ENCODE measurements at places on chromosomes 3 and 15.

DNA sequence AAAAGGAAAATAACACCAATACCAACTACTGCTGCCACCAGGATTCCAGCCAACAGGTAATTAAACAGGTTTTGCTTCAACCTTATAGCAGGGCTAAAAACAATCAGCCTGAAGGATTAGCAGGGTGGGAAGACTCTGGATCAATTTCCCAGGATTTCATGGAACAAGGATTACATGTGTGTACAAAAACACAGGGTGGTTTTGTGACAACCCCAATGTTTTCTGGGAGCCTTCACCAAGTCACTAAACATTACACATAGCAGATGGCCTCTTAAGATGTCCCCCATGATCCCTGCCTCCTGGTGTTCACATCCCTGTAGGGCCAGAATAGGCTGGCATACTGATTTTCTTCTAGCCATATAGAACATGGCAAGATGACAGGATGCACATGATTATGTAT is 42.8 kb upstream of the ARHGEF3 start:
- no peak for DNase-seq

GRCh38 chr3:63964681-63965485 is 52.7 kb upstream of the SCAANT1 start:
- DNase-seq = no peak

DNA sequence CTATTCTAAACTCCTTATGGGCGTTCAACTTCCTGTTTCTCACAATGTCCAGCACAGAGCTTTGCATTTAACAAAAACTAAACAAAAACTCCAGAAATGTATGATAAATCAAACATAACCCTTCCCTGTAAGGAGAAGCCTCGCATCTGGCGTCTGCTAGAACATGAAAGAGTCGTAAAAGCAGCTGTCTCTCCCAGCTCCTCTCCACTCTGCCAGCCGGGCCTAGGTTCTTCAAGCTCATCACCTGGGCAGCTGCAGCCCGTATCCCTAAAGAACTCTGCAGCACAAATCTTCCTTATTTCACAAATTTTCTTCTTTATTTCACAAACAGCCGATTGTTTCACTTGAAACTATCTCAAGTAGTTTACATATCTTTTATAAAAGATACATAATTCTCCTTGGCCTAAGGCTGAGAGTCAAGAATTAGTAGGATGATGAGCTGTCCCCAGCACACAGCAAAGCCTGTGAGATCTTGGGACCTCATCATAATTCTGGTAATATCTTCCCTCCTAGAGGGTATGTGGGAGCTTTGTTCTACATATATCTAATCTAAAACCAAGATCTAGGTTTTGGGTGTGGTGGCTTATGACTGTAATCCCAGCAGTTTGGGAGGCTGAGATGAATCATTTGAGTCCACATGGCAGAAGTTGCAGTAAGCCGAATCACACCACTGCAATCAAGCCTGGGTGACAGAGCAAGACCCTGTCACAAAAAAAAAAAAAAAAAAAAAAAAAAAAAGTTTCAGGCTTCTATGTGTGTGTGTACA is 35.3 kb downstream of the ANXA2 start:
- no peak for DNase-seq

DNA sequence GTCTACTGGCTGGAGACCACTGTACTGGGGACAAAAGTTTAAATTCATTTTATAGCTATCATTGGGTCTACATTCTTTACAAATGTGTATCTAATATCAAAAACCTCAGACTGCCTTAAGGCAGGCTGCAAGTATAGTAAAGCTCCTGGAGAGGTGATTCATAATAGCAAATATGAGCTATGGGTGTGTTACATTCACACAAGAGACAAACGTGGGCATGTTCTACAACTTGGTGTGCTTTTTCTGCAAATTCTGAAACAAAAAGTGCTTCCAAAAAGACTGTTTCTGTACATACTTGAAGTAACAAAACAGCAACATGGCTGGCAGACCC is 1101.4 kb downstream of the ROBO1 start:
- no peak for DNase-seq

DNA sequence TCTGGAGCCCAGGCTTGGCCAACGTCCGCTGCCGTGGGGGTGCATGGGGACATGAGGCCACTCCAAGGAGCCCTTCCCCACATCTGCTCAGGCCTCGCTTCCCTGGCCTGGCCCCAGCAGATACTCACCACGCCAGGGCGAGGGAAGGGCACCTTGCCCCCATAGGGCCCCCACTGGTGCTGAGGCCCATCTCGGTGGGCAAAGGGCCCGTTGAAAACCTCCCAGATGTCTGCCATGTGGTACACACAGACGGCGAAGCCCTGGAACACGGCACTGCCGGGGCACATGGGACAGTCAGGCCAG is 4.7 kb downstream of the SEMA3G start:
- DNase-seq = no peak

GRCh38 chr15:94460624-94461023 is 229.3 kb downstream of the MCTP2 start:
- no peak for DNase-seq

DNA sequence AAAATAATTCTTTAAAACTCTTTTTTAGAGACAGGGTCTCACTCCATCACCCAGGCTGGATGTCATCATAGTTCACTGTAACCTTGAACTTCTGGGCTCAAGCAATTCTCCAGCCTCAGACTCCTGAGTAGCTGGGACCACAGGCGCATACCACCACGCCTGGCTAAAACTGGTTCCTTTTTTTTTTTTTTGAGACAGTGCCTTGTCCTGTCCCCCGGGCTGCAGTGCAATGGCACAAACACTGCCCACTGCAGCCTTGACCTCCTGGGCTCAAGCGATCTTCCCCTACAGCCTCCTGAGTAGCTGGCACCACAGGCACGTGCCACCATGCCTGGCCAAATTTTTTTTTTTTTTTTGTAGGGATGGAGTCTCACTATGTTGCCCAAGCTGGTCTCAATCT is 23.7 kb upstream of the FURIN start:
- no peak for DNase-seq

- no peak for DNase-seq
These were observed 40.9 kb upstream of the MRPL3 start for GRCh38 chr3:131543714-131544113.

DNA sequence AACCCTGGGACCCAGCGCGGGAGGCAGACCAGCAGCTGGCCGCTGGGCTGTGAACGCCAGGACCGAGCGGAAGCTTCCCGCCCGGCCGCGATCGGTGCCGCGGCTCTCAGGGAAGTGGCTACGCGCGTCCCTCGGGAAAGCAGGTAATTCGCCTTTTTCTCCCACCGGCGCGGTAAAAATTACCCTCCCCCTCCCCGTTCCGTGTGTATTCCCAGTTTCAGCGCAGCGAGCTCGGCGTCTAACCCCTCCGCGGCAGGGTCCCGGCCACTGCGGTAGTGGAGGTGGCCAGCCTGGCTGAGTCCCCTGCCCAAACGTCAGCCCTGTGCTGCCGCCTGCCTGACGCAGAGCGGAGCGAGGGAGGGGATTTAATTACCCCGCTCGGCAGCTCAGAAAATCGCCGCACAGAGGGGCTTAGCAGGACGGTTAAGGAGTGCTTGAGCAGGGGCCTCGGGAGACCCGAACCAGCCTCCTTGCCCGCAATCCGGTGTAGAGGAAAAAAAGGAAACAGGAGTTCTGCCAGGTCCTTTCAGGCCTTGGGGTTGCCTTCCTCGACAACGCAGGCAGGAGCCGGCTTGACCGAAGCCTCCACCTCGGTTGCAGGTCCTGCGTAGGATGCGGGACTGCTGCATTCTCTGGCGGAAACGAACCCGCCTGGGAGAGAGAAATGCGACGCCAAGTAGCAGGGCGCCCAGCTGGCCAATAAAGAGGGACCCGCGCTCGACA is 2.9 kb downstream of the GATA2 start:
- DNase-seq = no peak

Measured in GM18507 (cell line).